ENCODE measurements at places on chromosomes 2 and 18. TPM values are rescaled to one million over a fixed set of nuclear protein-coding genes. Genes with fewer than 3 reads are reported as not detected.

DNA sequence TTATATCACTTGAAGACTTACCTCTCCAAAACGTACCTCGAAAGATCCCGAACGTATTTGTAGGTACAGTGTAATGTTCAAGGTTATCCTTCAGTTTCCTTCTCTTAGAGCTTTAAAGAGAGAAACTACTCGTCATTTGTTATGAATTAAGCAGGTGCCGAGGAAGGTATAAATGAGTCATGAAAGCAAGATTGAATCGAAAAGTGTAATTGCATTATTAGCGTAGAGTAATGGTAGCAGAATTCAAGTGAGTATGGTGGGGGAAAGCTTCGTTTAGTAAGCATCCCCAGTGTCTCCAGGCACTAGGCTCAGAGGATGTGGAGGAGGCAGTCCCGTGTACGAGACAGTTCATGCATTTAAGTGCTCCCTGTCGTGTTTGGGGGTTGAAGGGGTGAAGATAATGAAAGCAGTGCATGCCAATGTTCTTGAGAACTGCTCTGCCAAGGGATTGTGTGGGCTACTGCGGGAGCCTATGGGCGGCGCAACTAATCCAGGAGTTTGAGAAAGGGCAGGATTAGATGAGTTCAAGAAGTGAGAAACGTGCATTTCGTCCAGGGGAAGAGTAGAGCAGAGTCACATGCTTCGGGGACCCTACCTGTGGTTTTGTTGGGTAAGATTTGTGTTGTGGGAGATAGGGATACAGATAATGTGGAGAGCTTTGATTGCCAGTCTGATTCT is 858 bp downstream of the POLR1B start:
- no peak for DNase-seq
- no peak overlapping the region for H3K4me3 ChIP-seq
- no peaks in the 10 kb centered on the region for H3K4me1 ChIP-seq
- no peak overlapping the region for H3K27ac ChIP-seq
- no peaks in the 10 kb centered on the region for H3K27me3 ChIP-seq

IL18RAP gene
- total RNA-seq = 2.5 TPM

GRCh38 chr2:64768491-64769005 is 114.8 kb upstream of the SERTAD2 start:
- DNase-seq = no peak
- H3K4me3 ChIP-seq = peak overlapping the region; percentile 93
- H3K4me1 ChIP-seq = peaks cover 27% of the 10 kb centered on the region
- H3K36me3 ChIP-seq = no peaks in the 10 kb centered on the region
- peak overlapping the region; percentile 92 for H3K27ac ChIP-seq

SRD5A2 gene
- total RNA-seq = not detected

EIF4E2 gene
- 77.1 TPM for total RNA-seq

DNA sequence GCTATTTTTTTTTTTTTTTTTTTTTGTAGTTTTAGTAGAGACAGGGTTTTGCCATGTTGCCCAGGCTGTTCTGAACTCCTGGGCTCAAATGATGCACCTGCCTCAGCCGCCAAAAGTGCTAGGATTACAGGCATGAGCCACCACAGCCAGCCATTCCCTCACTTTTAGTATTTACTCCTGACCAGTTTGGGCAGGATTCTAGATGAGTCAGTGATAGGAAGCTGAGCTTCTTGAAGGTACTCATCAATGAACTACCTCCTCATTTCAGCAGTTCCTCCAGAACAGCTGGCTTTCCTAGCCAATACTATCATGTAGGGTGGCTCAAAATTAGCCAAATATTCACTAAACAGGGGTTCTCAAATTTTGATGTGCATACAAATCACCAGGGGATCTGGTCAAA is 57.2 kb downstream of the CYBRD1 start:
- H3K36me3 ChIP-seq = no peaks in the 10 kb centered on the region
- H3K4me3 ChIP-seq = no peak overlapping the region
- H3K27ac ChIP-seq = no peak overlapping the region
- H3K4me1 ChIP-seq = no peaks in the 10 kb centered on the region

GRCh38 chr2:157685572-157685971 is 56.9 kb upstream of the ACVR1C start:
- H3K36me3 ChIP-seq = no peaks in the 10 kb centered on the region
- no peaks in the 10 kb centered on the region for H3K4me1 ChIP-seq
- H3K4me3 ChIP-seq = no peak overlapping the region
- no peak for DNase-seq
- no peaks in the 10 kb centered on the region for H3K27me3 ChIP-seq
- H3K27ac ChIP-seq = no peak overlapping the region

GRCh38 chr2:20992201-20992711 is 51.6 kb downstream of the APOB start:
- peaks cover 23% of the 10 kb centered on the region for H3K4me1 ChIP-seq
- H3K27ac ChIP-seq = no peak overlapping the region
- no peaks in the 10 kb centered on the region for H3K36me3 ChIP-seq
- H3K27me3 ChIP-seq = peaks cover 18% of the 10 kb centered on the region
- no peak overlapping the region for H3K4me3 ChIP-seq

- H3K27ac ChIP-seq = no peak overlapping the region
- no peaks in the 10 kb centered on the region for H3K27me3 ChIP-seq
- H3K4me1 ChIP-seq = no peaks in the 10 kb centered on the region
- H3K36me3 ChIP-seq = no peaks in the 10 kb centered on the region
- DNase-seq = peak; percentile 37
Measured at GRCh38 chr18:12774982-12775381, 72.1 kb downstream of the PSMG2 start.

DNA sequence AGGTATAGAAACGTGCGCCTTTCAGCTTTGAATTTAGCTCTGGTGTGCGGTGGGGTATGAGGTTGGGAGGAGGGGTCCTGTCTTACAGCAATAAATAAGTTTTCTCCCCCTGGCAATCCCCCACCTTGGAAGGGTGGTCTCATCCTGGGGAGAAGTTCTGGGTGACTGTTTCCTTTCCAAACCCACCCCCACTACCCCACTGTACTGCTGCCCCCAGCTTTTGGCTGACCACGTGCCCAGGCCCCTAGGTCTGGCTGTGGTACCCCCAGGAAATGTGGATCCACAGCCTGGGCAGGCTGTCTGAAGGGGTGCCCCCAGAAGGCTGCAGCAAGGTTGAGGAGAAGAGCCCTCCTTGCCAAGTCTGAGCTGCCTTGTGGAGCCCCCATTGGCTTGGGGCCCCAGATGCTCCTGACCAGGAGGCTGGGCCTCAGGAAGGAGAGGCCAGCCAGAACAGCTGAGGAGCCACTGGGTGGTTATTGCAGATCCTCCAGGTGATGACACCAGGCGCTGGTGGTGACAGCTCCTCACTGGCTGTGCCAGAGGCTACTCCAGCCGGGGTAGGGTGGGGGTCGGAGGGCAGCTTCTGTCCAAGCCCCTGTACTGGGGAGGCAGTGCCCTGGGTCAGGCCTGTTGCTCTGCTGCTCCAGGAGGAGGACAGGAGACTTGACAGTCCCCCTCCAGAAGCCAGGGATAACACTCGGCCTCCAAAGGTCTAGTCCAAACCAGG is 24.2 kb downstream of the CCT7 start:
- H3K4me1 ChIP-seq = no peaks in the 10 kb centered on the region
- H3K36me3 ChIP-seq = peaks cover 6% of the 10 kb centered on the region
- H3K27me3 ChIP-seq = no peaks in the 10 kb centered on the region
- H3K27ac ChIP-seq = no peak overlapping the region
- no peak overlapping the region for H3K4me3 ChIP-seq

DNA sequence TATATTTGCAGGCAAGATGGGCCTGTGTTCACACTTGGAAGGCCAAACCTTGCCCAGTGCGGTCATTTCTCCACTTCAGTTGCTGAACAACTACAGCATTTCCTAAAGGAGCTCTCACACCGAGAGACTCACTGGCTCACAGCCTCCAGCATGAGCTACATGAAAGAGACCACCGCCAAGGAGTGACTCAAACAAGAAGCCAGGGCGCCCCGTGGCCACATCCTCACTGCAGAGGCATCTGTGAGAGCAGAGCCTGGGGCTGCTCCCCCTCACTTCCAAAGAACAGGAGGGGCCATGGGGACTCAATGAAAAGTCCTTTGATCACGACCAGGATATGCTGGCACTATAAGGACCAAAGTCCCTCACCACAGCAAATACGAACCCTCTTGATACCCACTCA is 50.0 kb downstream of the TMEM163 start:
- H3K27ac ChIP-seq = no peak overlapping the region
- H3K4me1 ChIP-seq = peaks cover 13% of the 10 kb centered on the region
- peaks cover 11% of the 10 kb centered on the region for H3K27me3 ChIP-seq
- no peak for DNase-seq

DNA sequence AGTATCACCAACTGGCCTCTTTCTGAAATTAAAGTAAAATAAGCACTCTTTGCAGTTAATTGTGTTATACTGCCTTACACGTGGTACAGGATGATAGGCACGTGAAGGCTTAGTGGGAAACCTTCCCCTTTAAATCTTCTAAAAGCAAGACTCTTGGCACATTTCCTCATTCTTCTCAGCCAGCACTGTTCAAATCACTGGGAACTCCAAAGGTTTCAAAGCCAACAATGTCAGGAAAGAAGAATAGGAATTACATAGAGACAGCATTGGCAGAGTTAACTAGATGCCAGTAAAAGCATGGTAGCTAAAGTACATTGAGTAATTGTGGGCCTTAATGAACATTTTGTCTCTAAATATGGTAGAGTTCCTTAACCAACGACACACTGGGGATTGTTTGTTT is 96.4 kb downstream of the DTNA start:
- no peaks in the 10 kb centered on the region for H3K27me3 ChIP-seq
- no peaks in the 10 kb centered on the region for H3K4me1 ChIP-seq
- H3K4me3 ChIP-seq = no peak overlapping the region
- H3K27ac ChIP-seq = no peak overlapping the region

- DNase-seq = no peak
- no peak overlapping the region for H3K4me3 ChIP-seq
Measured at GRCh38 chr2:216987252-216987821, 127.5 kb upstream of the TNP1 start.

Measured in type B pancreatic cell (in vitro differentiated cells).